ENCODE measurements at places on chromosomes 16 and 17.

- DNase-seq, result no peak
These were observed 6.7 kb downstream of the SDR42E1 start for GRCh38 chr16:82004601-82005000.

DNA sequence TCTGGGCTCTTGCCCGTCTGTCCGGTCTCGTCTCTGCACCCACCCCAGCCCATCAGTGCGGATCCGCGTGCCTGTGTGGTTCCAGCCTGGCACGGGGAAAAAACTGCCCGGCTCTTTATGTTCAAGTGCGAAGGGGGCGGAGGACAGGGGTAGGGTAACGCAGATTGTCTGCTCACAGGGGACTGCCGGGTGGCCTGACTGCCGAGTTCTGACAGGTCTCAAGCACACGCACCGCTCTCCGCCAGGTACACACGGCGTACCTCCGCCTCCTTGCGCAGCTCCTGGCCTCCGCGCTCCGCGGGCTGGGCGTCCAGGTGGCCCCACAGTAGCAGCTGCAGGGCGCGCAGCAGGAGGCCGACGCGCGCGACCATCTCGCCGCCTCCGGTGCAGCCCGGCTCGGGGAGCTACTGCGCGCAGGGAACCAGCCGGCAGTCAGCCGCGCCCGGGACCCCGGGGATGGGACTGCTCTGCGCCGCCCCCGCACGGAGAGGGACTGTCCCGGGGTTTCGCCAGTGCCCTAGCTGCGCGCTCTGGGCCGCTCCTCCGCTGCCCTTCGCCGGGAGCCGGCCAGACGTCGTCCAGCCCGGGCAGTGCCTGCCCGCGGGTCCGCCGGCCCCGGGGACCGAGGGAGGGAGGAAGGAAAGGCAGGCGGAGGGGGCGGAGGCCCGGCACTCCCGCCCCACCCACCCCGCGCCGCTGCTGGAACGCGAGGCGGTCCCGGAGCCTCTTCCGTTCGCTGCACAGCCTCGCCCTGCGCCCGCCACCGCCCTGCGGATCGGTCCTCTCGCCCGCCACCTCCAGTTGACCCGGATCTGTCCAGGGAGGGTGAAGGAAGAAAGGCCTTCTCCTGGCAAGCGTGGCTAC lies at the start of gene MMP28:
Gene MMP28 (minus strand): TSS at position 635 of the 864 bp plus-strand sequence. CDS start 264 bp downstream, at position 371.
- DNase-seq, result no peak

DNA sequence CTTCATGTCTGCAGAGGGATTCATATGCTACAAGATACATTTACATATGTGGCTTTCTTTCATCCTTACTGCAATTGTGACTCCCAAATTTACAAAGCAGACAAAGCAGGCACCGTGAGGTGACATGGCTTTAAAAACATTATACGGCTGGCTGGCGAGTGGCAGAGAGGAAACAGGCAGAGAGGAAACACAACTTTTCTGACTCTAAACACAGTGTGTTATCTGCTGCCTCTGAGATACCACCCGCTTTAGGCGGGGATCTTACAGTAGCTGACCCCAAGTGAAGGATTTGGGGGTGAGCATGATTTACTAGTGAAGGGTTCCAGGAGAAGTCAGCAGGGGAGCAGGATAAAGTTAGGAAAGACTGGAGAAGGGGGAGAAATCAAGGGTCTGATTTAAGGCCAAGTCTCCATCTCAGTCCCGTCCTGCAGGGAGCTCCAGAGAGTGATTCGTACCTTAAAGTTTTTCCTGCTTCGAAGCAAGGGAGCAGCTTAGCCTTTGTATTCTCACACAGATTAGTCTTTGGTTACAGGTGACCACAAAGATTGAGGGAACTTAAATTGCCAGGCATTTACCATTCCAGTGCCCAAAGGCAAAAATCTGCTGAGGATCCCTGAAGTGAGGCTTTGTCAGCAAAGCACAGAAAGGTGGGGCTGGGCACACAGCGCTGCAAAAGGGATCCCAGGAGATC lies 355.0 kb downstream of the GRIN2A start:
- no peak for DNase-seq

DNA sequence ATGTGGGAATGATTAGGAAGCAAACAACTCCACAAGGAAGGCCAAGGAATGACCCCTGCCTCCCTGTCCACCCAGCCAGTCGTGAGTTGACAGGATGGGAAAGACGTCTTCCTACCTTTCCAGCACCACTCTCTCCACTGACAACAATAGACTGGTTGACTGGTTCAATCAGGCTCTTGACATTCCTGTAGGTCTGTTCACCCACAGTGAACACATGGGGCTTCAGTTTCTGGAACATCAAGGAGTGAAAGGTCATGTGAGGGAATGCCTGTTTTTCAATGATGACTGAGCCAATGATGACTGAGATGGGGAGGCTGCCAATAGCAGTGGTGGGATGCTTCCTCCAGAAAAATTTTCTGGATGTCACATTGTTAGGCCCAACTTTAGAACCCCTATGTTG lies 9.6 kb downstream of the MYO19 start:
- DNase-seq, result no peak

- no peak for DNase-seq
These were observed 352.6 kb downstream of the SEC14L1 start for GRCh38 chr17:77493238-77493820.

Measured in NCI-H1694 treated with DMSO at 0.1 percent for 48 hours (cell line).